ENCODE measurements at places on chromosomes 1 and 21.

DNA sequence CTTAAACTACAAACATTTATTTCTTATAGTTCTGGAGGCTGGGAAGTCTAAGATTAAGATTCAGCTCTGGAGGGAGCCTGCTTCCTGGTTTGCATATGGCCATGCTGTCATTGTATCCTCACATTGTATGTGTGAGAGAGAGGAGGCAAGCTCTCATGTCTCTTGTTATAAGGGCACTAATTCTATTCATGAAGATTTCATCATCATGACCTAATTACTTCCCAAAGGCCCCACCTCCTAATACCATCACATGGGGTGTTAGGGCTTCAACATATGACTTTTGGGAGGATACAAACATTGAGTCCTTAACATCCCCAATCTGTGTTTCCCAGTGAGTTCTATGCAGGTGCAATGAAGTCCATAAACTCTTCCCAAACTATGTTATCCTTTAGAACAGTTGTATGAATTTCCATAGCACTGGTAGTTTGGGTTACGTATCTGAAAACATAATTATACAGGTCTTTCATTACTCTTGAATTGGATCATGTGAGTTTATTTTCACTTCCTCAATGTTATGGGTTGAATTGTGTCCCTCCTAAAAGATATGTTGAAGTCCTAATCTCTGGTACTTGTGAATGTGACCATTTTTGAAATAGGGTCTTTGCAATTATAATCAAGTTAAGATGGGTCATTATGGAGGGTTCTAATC is 124.2 kb downstream of the RUNX1 start:
- H3K27me3 ChIP-seq: no peaks in the 10 kb centered on the region
- no peaks in the 10 kb centered on the region for H3K36me3 ChIP-seq
- DNase-seq: no peak
- no peak overlapping the region for H3K27ac ChIP-seq

DNA sequence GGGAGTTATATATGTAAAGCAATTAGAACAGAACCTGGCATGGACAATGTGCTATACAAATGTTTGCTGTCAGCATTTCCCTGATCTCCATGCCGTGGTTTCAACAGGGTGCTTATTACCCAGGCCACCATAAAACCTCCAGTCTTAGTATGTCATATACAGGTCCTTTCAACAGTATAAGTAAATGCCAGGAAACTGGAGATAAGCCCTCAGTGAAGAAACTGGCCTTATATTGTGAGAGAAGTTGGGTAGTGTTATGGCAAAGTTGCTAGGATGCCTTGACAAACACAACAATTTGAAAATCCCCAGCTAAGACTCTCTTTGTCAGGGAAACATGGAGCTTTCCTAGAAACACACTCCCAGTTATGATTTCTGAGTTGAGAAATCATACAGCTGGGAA is 850.2 kb upstream of the ADAMTS5 start:
- peaks cover 23% of the 10 kb centered on the region for H3K4me1 ChIP-seq
- H3K27ac ChIP-seq: peak overlapping the region; percentile 89
- H3K4me3 ChIP-seq: no peak overlapping the region
- H3K27me3 ChIP-seq: no peaks in the 10 kb centered on the region
- peak; percentile 88 for DNase-seq
- H3K36me3 ChIP-seq: no peaks in the 10 kb centered on the region

DNA sequence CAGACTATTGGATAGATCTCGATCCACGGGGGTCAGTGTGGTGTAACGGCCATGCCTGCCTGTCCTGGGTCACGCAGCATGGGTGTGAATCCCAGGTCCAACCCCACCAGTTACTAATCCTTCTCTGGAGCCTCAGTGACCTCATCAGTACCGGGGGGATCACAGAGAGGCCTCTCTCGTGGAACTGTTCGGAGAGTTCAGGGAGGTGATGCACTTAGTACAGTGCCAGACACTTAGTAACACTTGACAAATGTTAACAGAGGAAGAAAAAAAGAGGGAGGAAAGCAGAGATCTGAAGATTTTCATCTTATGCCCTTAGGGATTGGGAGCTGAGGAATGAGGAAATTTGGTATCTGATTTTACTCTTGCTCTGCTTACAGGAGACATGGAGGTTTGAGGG is 2.9 kb downstream of the ABCA4 start:
- peaks cover 4% of the 10 kb centered on the region for H3K4me1 ChIP-seq
- no peak overlapping the region for H3K4me3 ChIP-seq
- DNase-seq: no peak
- no peak overlapping the region for H3K27ac ChIP-seq
- H3K27me3 ChIP-seq: peaks cover 2% of the 10 kb centered on the region

DNA sequence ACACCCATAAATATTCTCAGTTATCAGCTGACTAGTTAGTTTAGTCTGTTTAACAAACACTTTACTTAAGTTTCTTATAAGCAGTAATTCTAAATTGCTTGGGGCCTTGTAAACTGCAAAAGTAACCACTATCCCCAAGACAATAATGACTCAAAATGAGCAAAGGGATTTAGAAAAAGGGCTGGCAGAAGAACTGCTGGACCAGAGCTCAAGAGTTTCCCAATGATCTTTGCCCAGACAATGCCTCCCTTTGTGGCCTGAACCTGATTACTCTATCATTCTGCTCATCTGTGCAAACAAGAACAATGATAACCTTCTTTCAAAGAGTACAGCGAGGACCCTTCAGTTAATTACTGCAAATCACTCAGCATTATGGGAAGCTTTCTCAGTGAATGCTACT is 123.5 kb downstream of the TIAM1 start:
- no peaks in the 10 kb centered on the region for H3K27me3 ChIP-seq
- H3K4me1 ChIP-seq: no peaks in the 10 kb centered on the region
- H3K4me3 ChIP-seq: no peak overlapping the region
- no peaks in the 10 kb centered on the region for H3K36me3 ChIP-seq
- no peak for DNase-seq

- H3K27me3 ChIP-seq: no peaks in the 10 kb centered on the region
- H3K27ac ChIP-seq: no peak overlapping the region
- no peak for DNase-seq
- H3K36me3 ChIP-seq: no peaks in the 10 kb centered on the region
- no peaks in the 10 kb centered on the region for H3K4me1 ChIP-seq
Observed at GRCh38 chr1:213443415-213443814, 392.4 kb downstream of the RPS6KC1 start.

GRCh38 chr1:12063141-12064072 is at the start of gene TNFRSF8:
Gene TNFRSF8, plus strand, starts transcription at chr1:12063303. Its CDS starts 296 bp downstream, at chr1:12063599.
- H3K4me3 ChIP-seq: no peak within 1 kb of the TSS
- peaks cover 67% of the 10 kb centered on the region for H3K27me3 ChIP-seq
- DNase-seq: no peak

DNA sequence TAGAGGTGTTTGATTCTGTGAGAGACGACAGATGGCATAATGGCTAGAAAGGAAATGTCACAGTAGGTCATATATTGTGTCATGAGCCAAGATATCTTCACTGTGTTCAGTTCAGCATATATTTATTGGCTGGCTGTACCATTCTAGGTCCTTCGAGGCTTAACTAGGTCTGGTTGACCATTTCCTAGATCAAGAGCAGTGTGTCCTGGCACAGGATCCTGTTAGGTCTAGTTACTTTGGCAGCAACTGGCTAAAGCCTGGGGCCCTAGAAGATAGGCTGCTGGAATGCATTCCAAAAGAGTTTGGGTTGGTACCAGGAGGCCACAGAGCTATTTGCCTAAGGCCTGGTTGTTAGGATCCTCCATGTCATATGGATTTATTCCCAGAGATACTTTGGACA is 20.9 kb downstream of the ZBTB40 start:
- DNase-seq: no peak
- H3K27me3 ChIP-seq: no peaks in the 10 kb centered on the region
- H3K27ac ChIP-seq: no peak overlapping the region
- H3K4me1 ChIP-seq: peaks cover 3% of the 10 kb centered on the region
- H3K4me3 ChIP-seq: no peak overlapping the region
- peaks cover 6% of the 10 kb centered on the region for H3K36me3 ChIP-seq

GRCh38 chr1:75100481-75101092 is 33.6 kb upstream of the LHX8 start:
- no peak overlapping the region for H3K27ac ChIP-seq
- no peaks in the 10 kb centered on the region for H3K36me3 ChIP-seq
- no peak overlapping the region for H3K4me3 ChIP-seq
- DNase-seq: no peak

DNA sequence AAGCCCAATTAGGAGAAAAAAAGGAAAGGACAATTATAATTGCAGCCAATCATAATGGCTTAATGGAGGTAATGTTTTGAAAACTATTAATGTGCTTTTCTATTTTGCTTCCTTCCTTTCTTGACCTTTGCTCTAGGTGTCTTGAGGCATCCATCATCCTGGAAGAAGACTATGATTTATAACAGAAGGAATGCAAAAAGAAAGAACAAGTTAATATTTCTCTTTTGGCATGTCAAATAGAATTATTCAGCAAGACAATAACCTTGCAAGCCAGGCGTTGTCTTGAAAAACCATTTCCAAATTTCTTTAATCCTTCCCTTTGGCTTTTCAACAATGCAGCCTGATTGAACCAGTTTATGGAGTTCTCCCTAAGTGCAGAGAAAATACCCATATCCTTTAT is 107.7 kb upstream of the USP24 start:
- H3K27ac ChIP-seq: no peak overlapping the region
- no peaks in the 10 kb centered on the region for H3K27me3 ChIP-seq
- H3K4me1 ChIP-seq: no peaks in the 10 kb centered on the region
- no peak for DNase-seq

DNA sequence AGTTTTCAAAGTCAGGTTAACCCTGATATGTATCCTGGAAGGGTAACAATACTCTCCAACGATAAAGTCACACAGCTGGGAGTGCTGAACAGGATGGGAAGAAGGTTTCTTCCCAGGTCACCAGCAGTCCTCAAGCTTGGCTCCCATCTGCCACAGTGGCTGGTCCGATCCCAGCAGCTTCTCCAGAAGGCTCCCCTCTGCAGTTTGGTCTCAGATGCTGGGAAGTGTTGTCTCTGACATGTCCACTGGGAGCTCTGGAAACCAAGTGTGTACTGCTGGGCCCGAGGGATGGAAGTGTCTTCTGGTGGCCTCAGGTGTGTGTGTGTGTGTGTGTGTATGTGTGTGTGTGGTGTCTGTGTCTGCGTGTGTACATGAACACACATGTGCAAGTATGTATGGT is 16.4 kb upstream of the GNL2 start:
- H3K4me1 ChIP-seq: no peaks in the 10 kb centered on the region
- no peak overlapping the region for H3K27ac ChIP-seq
- H3K27me3 ChIP-seq: peaks cover 35% of the 10 kb centered on the region
- no peak overlapping the region for H3K4me3 ChIP-seq
- H3K36me3 ChIP-seq: no peaks in the 10 kb centered on the region

DNA sequence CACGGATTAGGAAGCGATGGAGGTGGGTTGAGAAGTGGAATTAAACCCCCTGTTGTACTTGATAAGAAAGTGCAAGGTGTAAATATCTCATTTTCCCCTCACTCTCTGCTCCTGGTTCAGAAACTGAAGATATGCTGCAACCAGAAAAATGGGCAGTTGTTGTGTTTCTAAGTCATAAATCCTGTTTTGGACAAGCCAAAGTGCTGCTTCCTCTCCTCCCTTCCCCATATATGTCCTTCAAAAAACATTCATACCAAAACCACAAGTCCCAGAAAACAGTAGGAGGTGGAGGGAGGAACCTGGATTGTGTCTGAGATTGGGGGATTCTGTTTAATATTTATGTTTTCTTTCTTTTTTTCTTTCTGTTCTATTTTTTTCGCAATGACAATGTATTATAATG is 13.6 kb upstream of the ZNF362 start:
- no peak overlapping the region for H3K4me3 ChIP-seq
- DNase-seq: no peak
- H3K4me1 ChIP-seq: no peaks in the 10 kb centered on the region

DNA sequence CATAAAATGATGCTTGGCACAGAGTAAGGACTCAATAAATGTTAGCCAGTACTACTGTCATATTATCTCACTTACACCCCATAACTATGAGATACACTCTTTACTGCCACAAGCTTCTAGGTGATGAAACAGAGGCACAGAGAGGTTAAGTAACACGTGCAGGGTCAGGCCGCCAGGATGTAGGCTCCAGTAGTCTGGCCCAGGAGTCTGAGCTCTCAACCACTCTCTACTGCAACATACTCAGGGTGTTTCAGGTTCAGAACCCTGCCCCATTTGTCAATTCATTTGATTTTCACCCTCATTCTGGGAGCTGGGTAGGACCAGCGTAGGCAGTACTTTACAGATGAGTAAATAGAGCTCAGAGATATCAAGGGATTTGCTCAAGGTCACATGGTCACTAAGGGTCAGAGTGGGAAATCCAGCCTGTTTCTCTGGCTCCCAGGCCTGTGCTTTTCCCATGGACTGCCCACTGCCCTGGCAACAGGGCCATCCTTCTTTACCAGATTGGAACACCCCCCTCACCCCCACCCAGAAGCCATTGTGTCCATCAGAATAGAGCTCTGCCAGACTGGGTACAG is 21.2 kb downstream of the IQGAP3 start:
- no peak for DNase-seq
- H3K27me3 ChIP-seq: no peaks in the 10 kb centered on the region
- H3K27ac ChIP-seq: no peak overlapping the region
- no peak overlapping the region for H3K4me3 ChIP-seq

- no peak for DNase-seq
- H3K36me3 ChIP-seq: no peaks in the 10 kb centered on the region
- H3K4me3 ChIP-seq: no peak overlapping the region
- no peak overlapping the region for H3K27ac ChIP-seq
Observed at GRCh38 chr1:96519851-96520578, 201.6 kb upstream of the PTBP2 start.

DNA sequence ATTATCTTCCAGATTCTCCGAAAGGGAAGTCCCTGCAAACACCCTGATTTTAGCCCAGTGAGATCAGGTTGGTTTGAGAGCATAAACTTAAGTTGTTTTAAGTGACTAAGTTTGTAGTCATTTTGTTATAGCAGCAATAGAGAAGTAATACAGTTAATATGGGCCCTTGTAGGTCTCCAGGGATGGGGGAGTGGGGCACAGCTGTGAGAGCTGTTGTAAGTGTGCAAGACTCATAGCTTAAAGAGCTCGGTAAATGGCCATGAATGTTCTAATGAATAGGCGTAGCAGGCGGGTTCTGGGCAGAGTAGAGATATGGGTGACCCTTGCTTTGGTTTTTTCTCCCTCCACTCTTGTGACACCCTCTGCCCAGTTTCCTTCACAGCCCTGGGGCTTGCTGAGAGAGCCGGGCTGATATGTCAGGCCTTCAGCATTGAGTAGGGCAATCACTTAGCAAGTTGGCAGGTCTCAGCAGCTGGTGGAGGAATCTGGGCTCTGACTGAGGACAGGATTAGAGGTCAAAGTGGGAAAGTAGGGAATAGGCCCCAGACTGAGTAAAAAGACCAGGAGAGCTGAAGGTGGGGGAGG is 16.0 kb upstream of the ID3 start:
- no peaks in the 10 kb centered on the region for H3K27me3 ChIP-seq
- H3K27ac ChIP-seq: no peak overlapping the region
- DNase-seq: no peak

DNA sequence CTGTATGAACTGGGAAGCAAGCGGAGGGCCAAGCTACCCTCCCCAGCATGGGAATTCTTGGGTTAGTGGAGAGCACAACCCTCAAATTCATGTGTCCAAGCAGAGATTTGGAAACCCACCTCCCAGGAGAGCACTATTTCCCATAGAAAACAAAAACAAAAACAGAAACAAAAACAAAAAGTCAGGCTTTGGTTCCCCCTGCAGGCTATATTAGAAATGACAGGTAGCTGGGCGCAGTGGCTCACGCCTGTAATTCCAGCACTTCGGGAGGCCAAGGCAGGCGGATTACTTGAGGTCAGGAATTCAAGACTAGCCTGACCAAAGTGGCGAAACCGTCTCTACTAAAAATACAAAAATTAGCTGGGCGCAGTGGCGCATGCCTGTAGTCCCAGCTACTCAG is 10.8 kb downstream of the MINDY1 start:
- no peak overlapping the region for H3K27ac ChIP-seq
- no peaks in the 10 kb centered on the region for H3K4me1 ChIP-seq
- DNase-seq: no peak
- H3K36me3 ChIP-seq: peaks cover 33% of the 10 kb centered on the region
- H3K27me3 ChIP-seq: no peaks in the 10 kb centered on the region
